ENCODE measurements at places on chromosomes 6 and 20.

GRCh38 chr6:133353061-133353460 is 111.9 kb downstream of the EYA4 start:
- no peak for DNase-seq

DNA sequence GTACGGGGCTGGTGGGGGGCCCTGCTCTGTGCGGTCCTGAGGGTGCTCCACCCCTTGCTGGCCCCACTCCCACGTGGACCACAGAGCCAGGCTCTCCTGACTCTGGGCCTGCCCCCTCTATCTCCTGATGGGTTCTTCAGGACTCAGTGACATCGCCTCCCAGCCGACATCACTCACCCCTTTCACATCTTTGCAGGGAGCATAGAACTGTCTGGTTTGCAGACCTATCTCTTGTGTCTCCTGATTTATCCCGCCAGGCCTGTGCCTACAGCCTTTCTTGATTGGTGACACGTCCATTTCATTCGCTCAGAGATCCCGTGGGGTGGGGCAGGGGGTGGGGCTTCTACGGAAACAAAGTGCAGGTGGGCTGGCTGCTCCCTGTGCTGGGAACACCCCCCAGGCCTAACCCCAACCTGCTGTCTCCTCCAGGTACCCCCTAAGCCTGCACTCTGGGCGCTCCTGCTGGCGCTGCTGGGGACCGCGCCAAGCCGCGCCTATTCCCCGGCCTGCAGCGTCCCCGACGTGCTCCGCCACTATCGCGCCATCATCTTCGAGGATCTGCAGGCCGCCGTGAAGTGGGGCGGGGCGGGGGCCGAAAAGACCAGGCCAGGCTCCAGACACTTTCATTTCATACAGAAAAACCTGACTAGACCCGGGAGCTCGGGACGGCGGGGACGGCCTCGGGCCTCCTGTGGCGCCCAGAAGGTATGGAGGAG is 1.7 kb downstream of the C20orf204 start:
- DNase-seq: no peak

DNA sequence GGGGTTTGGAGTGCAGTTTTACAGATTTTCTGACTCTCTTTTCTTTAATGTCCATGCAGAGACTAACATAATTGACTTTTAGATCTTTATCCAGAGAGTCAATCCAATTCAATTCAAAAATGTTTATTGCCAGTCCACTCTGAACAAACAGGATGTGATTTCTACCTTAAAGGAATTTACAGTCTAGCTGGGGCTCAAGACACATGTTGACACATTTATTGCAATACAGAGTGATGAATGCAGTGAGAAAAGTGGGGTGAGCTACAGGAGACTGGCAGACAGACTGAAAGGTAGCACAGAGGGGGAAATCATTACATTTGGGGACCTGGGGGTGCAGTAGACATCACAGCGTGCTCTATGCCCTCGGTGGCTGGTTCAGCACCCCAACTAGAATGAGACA is 193.9 kb downstream of the SLC24A3 start:
- no peak for DNase-seq

- DNase-seq: no peak
Observed at GRCh38 chr6:21628160-21628559, 34.6 kb downstream of the SOX4 start.

GRCh38 chr6:67121115-67121514 is 1414.1 kb upstream of the EYS start:
- DNase-seq: no peak

- no peak for DNase-seq
Observed at GRCh38 chr6:91276315-91276714, 689.4 kb upstream of the MAP3K7 start.

GRCh38 chr6:7154341-7155139 is 46.8 kb downstream of the RREB1 start:
- no peak for DNase-seq

DNA sequence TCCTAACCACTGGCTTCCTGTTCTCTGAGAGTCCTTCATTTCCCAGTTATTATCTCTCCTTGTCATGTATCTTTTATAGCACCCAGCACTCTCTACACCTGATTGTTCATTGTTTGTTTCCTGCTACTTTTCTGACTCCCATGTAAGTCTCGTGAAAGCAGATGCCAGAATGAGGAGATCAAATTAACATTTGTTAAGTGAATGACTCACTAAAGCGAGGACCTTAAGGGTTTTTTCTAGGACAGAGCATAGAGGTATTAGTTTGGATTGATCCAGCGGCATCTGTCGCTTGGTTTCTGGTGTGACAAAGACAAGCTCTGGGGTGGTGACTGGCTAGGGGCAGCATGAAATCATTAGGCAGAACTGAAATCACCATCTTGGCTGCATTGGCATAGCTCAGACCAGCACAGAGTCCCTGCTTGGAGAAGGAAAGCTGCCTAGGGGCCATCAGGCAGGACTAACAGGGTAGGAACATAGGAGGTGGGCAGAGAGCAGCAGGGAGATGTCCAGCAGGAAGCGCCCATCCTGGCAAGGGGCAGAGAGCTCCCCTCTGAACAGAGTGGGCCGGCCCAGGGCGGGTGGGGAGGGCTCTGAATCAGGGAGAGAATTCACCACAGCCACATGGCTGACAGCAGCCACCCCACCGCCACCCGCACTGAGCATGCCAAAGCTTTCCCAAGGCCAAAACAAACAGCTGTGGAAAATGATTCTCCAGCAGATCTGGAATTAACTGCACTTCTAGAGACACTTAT is 97.1 kb upstream of the CEP85L start:
- DNase-seq: no peak

- no peak for DNase-seq
Observed at GRCh38 chr6:139659711-139660110, 285.3 kb upstream of the CITED2 start.

DNA sequence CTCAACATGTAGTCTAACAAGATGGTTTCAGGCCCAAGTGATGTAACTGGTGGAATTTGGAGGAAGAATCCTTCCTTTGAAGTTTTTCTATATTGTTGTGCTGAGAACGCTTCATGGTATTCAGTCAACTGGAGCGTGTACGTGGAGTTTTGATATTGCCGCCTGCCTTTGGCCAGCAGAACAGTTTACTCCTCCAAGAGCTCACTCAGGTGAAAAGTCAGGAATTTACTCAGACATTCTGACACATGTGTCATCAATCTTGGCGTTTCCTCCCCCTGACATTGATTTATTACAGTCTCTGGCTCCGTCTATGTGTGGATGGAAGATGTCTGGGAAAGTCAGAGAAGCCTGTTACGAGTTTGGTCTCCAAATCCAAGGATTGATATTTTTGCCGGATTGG is 19.0 kb upstream of the TGM2 start:
- DNase-seq: no peak

GRCh38 chr6:31831350-31832215 is 4.0 kb downstream of the HSPA1B start:
- DNase-seq: no peak

DNA sequence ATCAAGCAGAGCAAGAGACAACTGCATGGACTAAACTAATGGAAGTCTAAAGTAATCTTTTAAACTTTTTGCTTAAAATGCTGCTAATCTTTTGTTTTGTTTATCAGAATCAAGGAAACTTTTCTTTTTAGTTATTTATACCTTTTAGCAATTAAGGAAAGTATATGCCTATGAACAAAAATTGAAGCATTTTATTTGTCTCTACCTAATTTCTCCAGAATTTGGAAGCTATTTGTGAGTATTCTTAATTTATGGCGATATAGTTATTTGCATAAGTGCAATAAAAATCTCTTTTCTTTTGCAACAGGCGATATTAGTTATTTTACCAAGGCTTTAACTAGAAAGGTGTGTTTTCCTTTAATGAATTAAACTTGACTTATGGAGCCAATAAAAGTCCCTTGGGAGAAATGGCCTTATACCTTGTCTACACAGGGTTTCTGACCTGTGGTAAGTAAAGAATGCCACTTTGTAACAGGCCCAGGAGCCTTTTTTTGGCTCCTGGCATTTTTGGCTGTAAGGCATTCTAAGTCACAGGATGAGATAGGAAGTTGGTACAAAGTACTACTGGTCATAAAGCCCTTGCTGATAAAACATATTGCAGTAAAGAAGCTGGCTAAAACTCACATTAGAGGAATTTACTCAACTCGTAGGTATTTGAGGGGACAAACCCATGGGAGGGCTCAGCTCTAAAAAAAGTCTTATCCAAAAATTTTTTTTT is 37.2 kb downstream of the TMEM14A start:
- no peak for DNase-seq

GRCh38 chr6:89035252-89036101 is 45.1 kb upstream of the PNRC1 start:
- no peak for DNase-seq

GRCh38 chr6:72704979-72705378 is 83.1 kb downstream of the KCNQ5 start:
- DNase-seq: no peak

DNA sequence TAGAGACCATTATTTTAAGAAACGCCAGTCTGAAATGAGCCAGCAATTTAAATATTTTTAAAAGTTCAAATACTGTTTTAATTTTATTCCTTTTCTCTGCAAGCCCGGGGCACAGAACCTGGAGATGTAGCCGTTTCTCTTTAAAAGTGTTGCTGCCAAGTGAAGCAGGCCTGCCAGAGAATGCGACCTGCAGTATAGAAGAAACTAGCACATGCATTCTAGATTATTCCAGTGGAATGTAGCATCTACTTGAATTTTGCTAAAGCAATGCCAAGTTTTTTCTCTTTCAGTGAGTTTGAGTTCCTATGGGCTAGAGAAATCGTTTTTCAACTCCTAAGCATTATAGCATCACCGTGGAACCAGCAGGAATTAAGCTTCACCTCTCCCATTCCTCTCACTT is 101.3 kb downstream of the QRSL1 start:
- DNase-seq: no peak

- no peak for DNase-seq
Observed at GRCh38 chr20:43564993-43565757, 6.3 kb downstream of the SGK2 start.

DNA sequence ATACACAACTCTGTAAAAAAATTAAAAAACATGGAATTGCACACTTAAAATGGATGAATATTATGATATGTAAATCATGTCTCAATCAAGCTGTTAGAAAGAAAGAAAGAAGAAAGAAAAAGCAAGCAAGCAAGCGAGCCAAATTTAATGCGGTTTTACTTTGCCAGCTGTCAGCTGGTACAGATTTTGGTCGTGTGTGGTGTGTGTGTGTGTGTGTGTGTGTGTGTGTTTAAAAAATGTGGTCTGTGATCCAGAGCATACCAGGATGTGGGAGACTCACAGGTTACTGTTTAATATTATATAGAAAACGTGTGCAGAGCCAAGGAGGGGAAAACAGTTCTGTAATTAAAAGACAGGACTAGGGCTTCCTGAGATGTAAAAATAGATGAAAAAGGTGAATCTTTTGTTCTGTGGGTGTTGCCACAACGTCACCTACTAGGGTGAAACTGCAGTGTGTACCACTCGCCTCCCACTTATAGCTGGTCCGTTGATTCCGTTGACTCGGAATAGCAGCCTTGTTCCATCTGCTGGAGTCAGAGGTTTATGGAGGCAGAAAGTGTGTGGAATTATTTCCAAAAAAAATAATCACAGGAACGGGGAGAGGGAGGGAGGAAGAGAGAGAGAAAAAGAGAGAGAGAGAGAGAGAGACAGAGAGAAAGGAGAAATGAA is 197.7 kb downstream of the BCAS1 start:
- peak; percentile 77 for DNase-seq

DNA sequence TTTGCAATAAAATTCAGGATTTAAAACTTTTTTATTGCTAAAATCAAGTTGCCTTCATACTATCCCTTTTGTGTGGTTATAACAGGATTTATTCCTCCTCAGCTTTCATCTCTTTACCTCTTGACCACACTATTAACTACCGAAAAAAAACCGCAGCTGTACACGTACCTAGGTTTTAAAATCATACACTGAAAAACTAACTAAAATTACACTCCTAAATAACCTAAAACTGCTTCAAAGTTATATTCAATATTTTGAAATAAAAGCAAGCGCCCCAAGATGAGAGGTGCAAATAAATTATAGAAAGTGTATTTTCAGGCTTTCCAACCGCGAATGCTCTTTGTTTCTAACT is 1.4 kb downstream of the MPC1 start:
- no peak for DNase-seq

- DNase-seq: no peak
Observed at GRCh38 chr6:101705866-101706265, 312.4 kb downstream of the GRIK2 start.

DNA sequence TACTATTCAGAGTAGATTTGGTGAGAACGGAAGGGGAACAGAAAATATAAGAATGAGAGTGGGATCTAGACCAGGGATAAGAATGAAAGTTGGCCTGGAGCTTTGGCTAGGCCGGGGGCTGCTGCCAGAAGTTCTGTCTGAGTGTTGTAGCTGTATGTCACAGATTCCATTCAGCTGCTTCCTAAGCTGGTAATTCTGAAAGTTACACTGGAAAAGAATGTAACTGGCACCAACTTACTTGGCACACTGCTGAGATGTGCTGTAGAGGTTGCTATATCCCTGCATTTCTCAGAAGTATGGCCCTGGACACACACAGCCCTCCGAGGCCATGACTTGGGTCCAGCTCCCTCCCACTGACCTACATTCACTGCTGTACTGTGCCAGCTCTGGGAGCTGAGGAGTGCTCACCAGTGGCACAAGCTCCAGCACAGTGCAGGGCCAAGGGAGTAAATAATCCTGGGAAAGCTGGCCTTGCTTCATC is 25.8 kb upstream of the TMEM217 start:
- no peak for DNase-seq
